Osteoblast (primary cell): ENCODE measurements at places on chromosomes 16 and 17. TPM values are rescaled to one million over a fixed set of nuclear protein-coding genes. Genes with fewer than 3 reads are reported as not detected.
A peak's percentile ranks its signal among the peaks of the same experiment; 100 is the strongest.

The CFAP119 gene
- 2.4 and 2.9 TPM in 2 replicates for total RNA-seq

The CCL5 gene
- total RNA-seq: under 0.01 and 0.36 TPM in 2 replicates

The QPRT gene
- total RNA-seq: 18.0 and 19.5 TPM in 2 replicates

The JPT1 gene
- total RNA-seq: 55.7 and 60.8 TPM in 2 replicates

The STX1B gene
- 0.72 and 2.9 TPM in 2 replicates for total RNA-seq

The CACNG3 gene
- not detected in 2 replicates for total RNA-seq

The CA4 gene
- total RNA-seq: not detected in 2 replicates

The FOXL1 gene
- 2.5 and 3.2 TPM in 2 replicates for total RNA-seq

The POLR2A gene
- 95.9 and 101 TPM in 2 replicates for total RNA-seq

The C17orf107 gene
- total RNA-seq: 4.0 and 5.3 TPM in 2 replicates

The ZNF469 gene
- 5.3 and 8.3 TPM in 2 replicates for total RNA-seq

The CCL7 gene
- 0.29 and 0.36 TPM in 2 replicates for total RNA-seq

The KRTAP4-1 gene
- not detected in 2 replicates for total RNA-seq

DNA sequence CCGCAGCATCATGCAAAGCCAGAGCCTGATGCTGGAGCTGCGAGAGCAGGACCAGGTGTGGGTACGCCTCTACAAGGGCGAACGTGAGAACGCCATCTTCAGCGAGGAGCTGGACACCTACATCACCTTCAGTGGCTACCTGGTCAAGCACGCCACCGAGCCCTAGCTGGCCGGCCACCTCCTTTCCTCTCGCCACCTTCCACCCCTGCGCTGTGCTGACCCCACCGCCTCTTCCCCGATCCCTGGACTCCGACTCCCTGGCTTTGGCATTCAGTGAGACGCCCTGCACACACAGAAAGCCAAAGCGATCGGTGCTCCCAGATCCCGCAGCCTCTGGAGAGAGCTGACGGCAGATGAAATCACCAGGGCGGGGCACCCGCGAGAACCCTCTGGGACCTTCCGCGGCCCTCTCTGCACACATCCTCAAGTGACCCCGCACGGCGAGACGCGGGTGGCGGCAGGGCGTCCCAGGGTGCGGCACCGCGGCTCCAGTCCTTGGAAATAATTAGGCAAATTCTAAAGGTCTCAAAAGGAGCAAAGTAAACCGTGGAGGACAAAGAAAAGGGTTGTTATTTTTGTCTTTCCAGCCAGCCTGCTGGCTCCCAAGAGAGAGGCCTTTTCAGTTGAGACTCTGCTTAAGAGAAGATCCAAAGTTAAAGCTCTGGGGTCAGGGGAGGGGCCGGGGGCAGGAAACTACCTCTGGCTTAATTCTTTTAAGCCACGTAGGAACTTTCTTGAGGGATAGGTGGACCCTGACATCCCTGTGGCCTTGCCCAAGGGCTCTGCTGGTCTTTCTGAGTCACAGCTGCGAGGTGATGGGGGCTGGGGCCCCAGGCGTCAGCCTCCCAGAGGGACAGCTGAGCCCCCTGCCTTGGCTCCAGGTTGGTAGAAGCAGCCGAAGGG, 24.2 kb downstream of the C1QTNF1 start:
- peaks cover 27% of the 10 kb centered on the region for H3K27me3 ChIP-seq
- peak; percentile 75 for DNase-seq
- peaks cover 11% of the 10 kb centered on the region for H3K4me1 ChIP-seq
- no peaks in the 10 kb centered on the region for H3K36me3 ChIP-seq
- no peak overlapping the region for H3K4me3 ChIP-seq

DNA sequence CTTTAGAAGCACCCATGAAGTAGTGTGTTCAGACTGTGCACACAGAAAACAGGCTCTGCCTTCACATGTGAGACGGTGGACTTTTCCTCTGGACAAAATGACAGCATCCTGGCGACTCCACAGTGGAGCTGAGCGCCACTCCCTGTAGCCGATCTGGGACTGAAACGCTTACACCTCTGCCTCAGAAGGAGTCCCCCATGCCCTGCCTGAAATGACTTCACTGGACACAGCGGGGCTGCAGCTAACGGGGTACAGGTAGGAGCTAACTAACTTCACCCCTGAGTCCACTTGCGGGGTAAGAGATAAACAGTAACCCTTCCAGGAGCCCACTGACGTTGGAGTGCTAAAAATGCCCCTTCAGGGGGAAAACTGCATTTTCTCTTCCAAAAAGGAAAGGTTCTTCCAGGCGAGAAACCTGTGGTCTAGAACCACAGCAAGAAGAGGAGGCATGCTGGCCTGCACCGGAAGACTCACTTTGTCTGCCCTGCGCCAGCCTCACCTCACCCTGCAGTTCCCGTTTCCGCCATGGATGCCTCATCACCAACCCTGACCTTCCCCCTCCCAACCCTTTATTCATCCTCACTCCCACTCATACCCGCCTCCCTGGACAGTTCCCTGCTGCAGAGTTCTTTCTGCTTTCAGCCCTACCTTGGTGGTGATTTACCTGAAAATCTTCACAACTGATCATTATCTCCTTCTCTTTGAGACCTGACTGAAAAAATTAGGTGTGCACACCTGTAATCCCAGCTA, 19.4 kb upstream of the ENDOV start:
- DNase-seq: no peak
- peaks cover 38% of the 10 kb centered on the region for H3K36me3 ChIP-seq
- H3K4me1 ChIP-seq: no peaks in the 10 kb centered on the region
- H3K27ac ChIP-seq: no peak overlapping the region

GRCh38 chr16:70473446-70474319, 19.3 kb downstream of the FCSK start:
- no peak overlapping the region for H3K4me3 ChIP-seq
- peak; percentile 76 for DNase-seq
- peaks cover 4% of the 10 kb centered on the region for H3K36me3 ChIP-seq
- no peak overlapping the region for H3K27ac ChIP-seq
- peaks cover 9% of the 10 kb centered on the region for H3K4me1 ChIP-seq

DNA sequence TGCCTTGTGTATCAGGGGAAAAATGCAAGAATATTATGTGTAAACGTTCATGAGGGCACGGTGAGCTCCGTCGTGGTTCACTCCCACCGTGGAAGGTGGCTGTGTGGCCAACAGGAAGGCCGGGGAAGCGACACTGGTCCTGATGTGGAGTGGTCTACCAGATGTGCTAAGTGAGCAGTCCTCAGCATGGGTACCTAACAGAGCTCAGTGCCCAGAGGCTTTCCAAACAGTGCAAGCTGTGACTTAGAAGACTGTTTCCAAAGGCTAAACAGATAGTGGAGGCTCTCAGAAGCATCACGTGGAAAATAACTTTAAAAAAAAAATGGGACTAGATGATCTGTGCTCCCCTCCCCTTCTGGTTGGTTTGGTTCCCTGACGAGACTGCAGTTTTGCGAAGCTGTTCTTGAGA, 199.3 kb upstream of the CHMP6 start:
- H3K27me3 ChIP-seq: no peaks in the 10 kb centered on the region
- no peak for DNase-seq
- no peaks in the 10 kb centered on the region for H3K36me3 ChIP-seq

GRCh38 chr17:48483471-48484131, 47.2 kb downstream of the HOXB1 start:
- H3K4me1 ChIP-seq: peaks cover 53% of the 10 kb centered on the region
- DNase-seq: peak; percentile 93
- no peaks in the 10 kb centered on the region for H3K36me3 ChIP-seq
- H3K27me3 ChIP-seq: no peaks in the 10 kb centered on the region
- peak overlapping the region; percentile 16 for H3K4me3 ChIP-seq

DNA sequence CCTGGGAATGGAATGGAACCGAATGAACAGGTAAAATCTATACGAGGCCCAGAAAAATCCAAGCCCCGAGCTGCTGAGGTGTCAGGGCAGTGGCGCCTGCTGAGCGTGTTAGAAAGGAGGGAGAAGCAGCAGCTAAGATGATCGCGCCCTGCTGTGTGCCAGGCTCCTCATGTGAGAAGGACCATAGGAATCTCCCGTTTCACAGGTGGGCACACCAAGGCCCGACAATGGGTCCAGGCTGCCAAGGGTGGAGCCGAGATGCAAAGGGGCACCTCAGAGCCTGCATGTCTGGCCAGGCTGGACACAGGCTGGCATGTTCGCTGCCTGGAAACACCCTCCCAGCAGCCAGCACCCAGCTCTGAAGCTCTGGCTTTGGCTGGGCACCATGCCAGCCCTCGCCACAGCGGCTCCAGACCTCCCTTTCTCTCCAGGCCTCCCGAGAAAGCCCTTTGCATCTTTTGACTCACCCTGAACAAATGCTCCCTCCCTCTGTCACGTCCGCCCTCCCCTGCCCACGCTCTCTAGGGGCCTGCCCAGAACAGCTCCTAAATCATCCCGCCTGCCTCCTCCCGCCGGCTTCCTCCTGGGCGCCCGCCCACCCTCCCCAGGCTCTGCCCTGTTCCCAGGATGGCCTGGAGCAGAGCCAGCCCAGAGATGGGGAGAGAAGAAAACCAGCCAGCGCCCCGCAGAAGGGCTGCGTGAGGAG, 217.8 kb upstream of the GSE1 start:
- DNase-seq: peak; percentile 100
- peaks cover 27% of the 10 kb centered on the region for H3K4me1 ChIP-seq
- H3K27me3 ChIP-seq: no peaks in the 10 kb centered on the region
- H3K4me3 ChIP-seq: peak overlapping the region; percentile 49
- no peaks in the 10 kb centered on the region for H3K36me3 ChIP-seq

DNA sequence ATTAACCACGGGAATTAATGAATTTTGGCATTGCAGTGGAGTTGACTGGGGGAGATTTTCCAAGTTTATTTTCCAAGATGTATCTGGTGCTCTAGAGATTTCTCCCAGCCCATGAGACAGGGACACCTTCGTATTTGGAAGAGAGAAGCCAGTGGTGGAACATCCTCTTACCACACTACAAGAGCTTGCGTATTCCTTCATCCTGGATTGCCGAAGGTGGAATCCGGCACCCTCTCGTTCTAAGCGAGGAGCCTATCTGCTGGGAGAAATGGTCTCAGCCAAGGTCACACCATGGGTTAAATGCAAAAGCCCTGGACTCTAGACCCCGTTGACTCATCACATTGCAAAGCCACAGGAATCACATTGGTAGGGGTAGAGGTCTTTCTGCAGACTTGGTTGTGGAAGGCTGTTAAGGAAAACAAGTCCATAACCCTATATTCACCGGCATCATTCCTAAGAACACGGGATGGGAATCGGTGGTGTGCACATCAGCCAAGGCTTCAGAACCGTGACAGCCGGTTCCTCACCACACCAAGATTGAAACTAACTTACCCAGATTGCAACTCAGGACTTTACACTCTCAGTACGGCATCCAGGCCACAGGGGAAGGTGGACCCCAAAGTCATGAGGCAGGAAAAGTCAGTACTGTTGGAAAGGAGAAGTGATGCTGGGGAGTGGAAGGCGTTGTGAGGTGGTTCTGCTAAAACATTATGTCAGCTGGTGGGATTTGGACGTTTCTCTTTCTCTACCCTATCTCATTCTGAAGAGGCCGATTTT, 259.8 kb downstream of the CPPED1 start:
- H3K27ac ChIP-seq: no peak overlapping the region
- no peak for DNase-seq
- no peak overlapping the region for H3K4me3 ChIP-seq
- H3K4me1 ChIP-seq: peaks cover 9% of the 10 kb centered on the region

GRCh38 chr16:56649820-56650219, 1.9 kb upstream of the MT1B start:
- DNase-seq: no peak
- H3K36me3 ChIP-seq: no peaks in the 10 kb centered on the region
- H3K27ac ChIP-seq: no peak overlapping the region
- H3K4me1 ChIP-seq: no peaks in the 10 kb centered on the region

GRCh38 chr16:23293016-23293415, 9.1 kb upstream of the SCNN1B start:
- H3K36me3 ChIP-seq: no peaks in the 10 kb centered on the region
- peaks cover 3% of the 10 kb centered on the region for H3K27me3 ChIP-seq
- DNase-seq: no peak
- H3K4me3 ChIP-seq: no peak overlapping the region

GRCh38 chr17:51914577-51914976, 243.9 kb downstream of the CA10 start:
- H3K27me3 ChIP-seq: no peaks in the 10 kb centered on the region
- no peak overlapping the region for H3K27ac ChIP-seq
- H3K36me3 ChIP-seq: no peaks in the 10 kb centered on the region
- no peak overlapping the region for H3K4me3 ChIP-seq

- peaks cover 6% of the 10 kb centered on the region for H3K27me3 ChIP-seq
- no peaks in the 10 kb centered on the region for H3K36me3 ChIP-seq
- H3K4me1 ChIP-seq: peaks cover 6% of the 10 kb centered on the region
- H3K27ac ChIP-seq: no peak overlapping the region
- no peak for DNase-seq
These were observed 17.7 kb downstream of the KSR1 start for GRCh38 chr17:27473748-27474609.

DNA sequence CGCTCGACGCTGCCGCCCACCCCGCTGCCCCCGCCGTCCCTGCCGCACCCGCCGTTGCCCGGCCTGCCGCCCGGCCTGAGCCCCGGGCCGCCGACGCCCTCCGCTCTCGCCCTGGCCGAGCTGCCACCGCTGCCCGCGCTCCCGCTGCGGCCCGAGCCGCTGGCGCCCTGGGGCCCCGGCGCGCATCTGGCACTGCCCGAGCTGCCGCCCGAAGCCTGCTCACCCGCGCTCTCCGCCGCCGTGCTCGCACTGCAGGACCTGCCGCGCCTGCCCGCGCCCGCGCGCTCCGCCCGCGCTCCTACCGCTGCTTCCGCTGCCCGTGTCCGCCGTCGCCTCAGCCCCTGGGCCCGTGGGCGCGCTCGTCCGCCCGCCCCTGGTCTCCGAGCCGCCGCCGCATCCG, 8.4 kb upstream of the CLDN9 start:
- H3K27ac ChIP-seq: no peak overlapping the region
- no peaks in the 10 kb centered on the region for H3K36me3 ChIP-seq
- H3K27me3 ChIP-seq: peaks cover 52% of the 10 kb centered on the region
- H3K4me3 ChIP-seq: no peak overlapping the region
- peak; percentile 94 for DNase-seq

DNA sequence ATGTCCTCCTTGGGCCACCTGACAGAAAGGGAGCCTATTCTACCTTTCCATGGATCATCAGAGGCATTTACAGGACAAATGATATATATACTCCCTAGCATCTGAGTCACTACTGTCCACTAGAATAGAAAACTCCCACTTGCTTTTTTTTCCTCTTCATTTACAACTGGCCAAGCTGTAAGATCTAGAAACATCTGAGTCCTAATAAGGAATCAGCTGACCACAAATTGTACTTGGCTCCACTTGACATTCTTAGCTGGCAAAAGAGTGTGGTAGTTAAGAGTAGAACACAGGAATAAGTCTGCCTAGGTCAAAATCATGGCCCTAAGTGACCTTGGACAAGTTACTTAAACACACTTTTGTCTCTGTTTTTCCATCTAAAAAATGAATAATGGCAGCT, 5.2 kb downstream of the RUSF1 start:
- peaks cover 23% of the 10 kb centered on the region for H3K4me1 ChIP-seq
- no peak overlapping the region for H3K4me3 ChIP-seq
- H3K36me3 ChIP-seq: peaks cover 31% of the 10 kb centered on the region
- H3K27me3 ChIP-seq: no peaks in the 10 kb centered on the region
- H3K27ac ChIP-seq: no peak overlapping the region
- peak; percentile 87 for DNase-seq
